Brain (organoid and tissue), 16 donors: ENCODE measurements at places on chromosomes 5 and 9.

DNA sequence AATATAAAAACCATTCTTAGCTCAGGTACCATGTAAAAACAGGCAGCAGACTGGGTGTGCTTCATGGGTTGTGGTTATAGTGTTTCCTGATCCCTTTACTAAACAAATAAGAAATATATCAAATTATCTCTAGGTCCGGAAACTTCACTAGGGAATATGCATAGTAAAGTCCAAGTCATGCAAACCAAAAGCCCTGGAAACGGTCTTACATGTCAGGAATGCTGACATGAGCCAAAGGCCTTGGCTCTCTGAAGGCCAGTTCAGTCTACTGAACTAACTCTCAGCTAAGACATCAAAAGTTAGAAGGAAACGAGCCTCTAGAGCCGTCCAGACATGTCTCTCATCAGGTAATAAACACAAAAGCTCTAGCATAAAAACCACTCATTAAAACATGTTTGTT is 778.9 kb upstream of the ZNF608 start:
- DNase-seq: no peak

- DNase-seq: no peak
Measured at GRCh38 chr5:93596676-93597490, 13.9 kb downstream of the NR2F1 start.

- DNase-seq: peak; percentile 86
Measured at GRCh38 chr5:76326577-76327302, 76.3 kb upstream of the IQGAP2 start.

GRCh38 chr9:95425910-95426551 is 90.7 kb downstream of the PTCH1 start:
- DNase-seq: no peak

DNA sequence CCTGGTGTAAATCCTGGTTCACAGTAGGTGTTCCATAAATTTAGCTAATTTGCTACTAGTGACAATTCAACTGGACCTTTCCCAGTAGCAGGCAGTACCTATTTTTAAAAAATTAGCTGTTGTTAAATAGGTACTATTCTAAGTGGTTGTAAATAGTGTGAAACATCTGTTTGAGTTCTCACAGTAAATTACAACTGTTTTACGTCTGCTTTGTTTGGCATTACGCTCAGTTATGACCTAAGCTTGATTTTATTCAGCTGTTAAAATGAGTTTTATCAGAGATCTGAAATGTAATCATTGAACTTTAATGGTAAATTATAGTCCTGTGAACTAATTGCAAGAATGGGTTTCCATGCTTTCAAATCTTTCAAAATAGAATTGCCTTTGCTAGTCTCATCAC is 93.9 kb downstream of the GPBP1 start:
- DNase-seq: no peak

- DNase-seq: no peak
Measured at GRCh38 chr9:14455243-14455642, 141.3 kb upstream of the NFIB start.

GRCh38 chr5:1402611-1403255 is 42.5 kb downstream of the SLC6A3 start:
- no peak for DNase-seq

- DNase-seq: no peak
Measured at GRCh38 chr9:131396626-131397025, 2.7 kb downstream of the PRRC2B start.

DNA sequence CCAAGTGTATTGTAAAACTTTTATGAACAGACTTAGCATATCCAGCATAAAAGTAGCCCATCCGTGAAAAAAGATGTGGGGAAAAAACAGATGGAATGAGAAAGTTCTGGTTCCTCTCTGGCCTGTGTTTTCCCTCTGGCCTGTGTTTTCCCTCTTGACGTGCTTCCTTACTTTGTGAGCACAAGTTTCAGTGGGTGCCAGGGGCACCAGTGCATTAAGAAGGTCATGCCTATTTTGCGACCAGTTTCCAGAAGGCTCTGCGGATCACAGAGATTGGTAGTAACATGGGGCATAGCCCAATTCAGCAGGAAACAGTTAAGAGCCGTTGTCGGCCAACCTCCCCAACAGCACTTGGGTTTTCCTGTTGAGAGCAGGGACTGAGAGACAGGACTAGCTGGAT is 43.7 kb downstream of the IQGAP2 start:
- no peak for DNase-seq

DNA sequence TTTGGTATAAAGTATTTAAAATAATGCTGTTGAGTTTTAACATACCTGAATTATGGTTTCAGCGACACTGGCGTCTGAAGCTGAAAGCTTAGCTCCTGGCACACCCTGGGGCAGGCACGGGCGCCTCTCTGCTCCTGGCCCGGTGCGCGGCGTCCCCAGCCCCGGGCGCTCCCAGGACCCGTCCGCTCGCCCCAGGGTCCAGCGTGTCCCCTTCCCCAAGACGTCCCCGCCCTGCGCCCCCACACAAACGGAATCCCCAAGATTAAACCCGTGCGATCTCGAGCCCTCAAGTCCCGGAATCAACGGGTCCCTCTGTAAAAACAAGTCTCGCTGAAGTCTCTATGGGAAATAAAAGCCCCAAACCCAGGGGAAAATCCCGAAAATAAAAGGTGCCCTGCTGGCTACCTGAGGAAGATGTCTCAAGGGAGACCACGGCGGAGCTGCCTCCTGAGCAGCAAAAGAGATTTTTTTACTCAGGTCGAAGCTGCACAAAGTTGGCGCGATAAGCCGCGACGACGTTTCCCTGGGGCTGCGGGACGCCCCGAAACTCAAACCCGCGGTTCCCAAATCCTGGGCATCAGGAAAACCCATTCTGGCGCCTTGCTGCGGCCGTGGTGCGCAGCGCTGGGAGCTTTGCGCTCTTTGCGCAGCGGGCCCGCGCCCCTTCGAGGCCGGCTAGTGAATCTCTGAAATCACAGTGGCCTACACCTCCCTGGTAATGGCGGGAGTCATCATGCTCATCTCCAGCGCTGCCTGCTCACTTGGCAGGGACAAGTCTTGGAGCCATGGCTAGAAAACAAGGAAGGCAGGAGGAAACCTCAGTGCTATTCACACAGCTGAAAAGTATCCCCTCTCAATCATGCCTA is 6.3 kb upstream of the IFNA8 start:
- peak; percentile 33 for DNase-seq

DNA sequence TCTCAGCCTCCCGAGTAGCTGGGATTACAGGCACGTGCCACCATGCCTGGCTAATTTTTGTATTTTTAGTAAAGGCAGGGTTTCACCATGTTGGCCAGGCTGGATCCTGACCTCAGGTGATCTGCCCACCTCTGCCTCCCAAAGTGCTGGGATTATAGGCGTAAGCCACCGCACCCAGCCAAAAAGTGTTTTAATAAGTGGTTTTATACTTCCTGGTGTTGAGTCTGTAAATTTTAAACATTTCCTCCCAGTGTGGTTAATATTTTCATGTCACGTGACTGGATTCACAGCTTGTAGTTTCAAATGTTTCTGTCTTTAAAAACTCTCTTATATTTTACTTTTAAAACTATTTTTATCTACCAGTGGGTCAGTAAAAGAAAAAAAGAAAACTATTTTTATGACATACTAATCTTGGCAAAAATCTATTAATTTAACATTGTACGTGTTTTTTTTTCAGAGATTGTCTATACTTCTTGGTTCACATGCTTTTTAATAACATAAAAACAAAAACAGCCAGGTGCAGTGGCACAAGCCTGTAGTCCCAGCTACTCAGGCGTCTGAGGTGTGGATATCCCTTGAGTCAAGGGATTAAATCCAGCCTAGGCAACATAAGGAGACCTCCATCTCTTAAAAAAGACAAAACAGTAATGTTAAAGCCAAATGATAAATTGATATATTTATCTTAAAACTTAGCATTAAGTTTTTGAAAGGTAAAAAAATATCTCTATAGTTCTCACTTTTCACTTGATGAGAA is 117.1 kb downstream of the DMXL1 start:
- no peak for DNase-seq

GRCh38 chr9:137756045-137756744 is 121.4 kb upstream of the CACNA1B start:
- DNase-seq: no peak

GRCh38 chr5:133287500-133287899 is 235.7 kb downstream of the HSPA4 start:
- DNase-seq: no peak

DNA sequence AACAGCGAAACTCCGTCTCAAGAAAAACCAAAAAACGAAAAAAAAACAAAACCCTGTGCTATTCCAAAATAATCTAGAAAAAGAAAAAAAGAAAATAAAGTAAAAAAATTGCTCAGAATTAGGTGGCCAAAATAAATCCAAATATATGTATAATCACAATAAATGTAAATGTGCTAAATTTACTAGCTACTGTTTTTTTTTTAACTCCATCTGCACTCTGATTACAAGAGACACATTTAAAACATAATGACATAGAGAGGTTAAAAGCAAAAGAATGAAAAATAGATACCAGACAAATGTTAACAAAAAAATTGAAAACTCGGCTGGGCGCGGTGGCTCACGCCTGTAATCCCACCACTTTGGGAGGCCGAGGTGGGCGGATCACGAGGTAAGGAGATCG is 66.1 kb downstream of the FGF1 start:
- no peak for DNase-seq

GRCh38 chr9:16445141-16445920 is 425.1 kb downstream of the BNC2 start:
- DNase-seq: no peak

- no peak for DNase-seq
Measured at GRCh38 chr9:18194316-18194715, 279.6 kb upstream of the ADAMTSL1 start.

GRCh38 chr9:112115970-112116753 is 58.9 kb downstream of the SUSD1 start:
- peak; percentile 77 for DNase-seq

DNA sequence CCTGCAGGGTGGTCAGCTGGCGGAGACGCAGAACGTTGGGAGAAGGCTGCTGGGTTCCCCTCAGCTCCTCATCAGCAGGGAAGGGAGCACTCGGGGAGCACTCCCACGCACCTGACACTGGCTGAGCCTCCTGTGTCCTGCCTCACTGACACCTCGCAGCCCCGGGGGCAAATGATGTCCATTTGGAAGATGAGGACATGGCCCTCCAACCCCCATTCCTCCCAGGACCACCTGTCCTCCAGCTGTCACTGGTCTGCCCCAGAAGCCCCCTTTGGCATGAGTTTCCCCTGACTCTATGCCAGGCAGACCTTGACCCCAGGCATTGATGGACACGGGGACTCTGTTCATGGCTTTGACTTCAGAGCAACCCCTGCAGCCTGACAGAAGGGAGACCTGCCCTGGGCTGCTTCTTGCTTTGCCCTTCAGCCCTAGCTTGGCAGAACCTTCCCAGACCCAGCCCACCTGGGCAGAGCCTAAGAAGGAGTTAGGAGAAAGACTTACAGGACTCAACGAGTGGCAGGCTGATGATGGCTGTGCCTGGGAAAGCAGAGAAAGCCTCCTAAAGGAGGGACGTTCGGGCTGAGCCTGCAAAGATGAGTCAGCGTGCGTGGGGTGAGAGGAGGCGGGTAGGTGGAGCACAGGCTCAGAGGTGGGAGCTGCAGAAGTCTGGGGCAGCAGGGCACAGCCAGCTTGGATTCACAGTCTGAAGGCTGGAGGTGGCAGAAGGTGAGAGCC is 90.6 kb downstream of the LMX1B start:
- no peak for DNase-seq

GRCh38 chr5:179171251-179171815 is 111.2 kb downstream of the ZNF354C start:
- no peak for DNase-seq

GRCh38 chr5:14599476-14600127 is 18.0 kb downstream of the OTULINL start:
- DNase-seq: no peak
